NCI-H1930 (cell line): ENCODE measurements at places on chromosomes 2 and 18.

DNA sequence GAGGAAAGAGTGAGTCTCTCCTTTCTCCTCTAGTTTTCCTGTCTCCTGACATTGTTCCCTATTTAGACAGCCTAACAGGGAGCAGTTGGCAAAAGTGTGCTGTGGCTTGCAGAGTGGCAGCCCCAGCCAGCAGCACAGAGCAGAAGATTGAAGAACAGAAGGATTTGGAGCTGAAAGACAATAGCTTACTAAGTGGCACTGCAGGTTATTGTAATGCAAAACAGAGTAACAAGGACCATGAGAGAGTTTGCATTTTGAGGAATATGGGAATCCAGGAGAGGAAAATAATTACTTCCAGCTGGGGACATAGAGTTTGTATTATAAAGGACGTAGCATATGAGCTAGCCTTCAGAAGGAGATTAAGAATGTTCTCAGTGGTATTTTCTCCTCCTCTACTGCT lies 342.4 kb downstream of the AKAIN1 start:
- DNase-seq = no peak

- DNase-seq = no peak
These were observed 64.0 kb downstream of the INPP4A start for GRCh38 chr2:98508709-98509066.

- no peak for DNase-seq
These were observed 89.3 kb downstream of the CABYR start for GRCh38 chr18:24227977-24228666.

- DNase-seq = no peak
These were observed 163.8 kb downstream of the RHBDD1 start for GRCh38 chr2:226999661-227000060.
